ENCODE measurements at places on chromosomes 4 and X. TPM values are rescaled to one million over a fixed set of nuclear protein-coding genes. Genes with fewer than 3 reads are reported as not detected.

The RPA4 gene
- not detected for polyA plus RNA-seq

The KLF8 gene
- 6.4 TPM for polyA plus RNA-seq

The FHIP1A gene
- polyA plus RNA-seq: 5.8 TPM

The RTL9 gene
- polyA plus RNA-seq: 0.30 TPM

The SPANXA2 gene
- polyA plus RNA-seq: not detected

The SLC25A4 gene
- polyA plus RNA-seq: 48.3 TPM

The RAB39B gene
- polyA plus RNA-seq: 3.3 TPM

The FAM53A gene
- 3.0 TPM for polyA plus RNA-seq

DNA sequence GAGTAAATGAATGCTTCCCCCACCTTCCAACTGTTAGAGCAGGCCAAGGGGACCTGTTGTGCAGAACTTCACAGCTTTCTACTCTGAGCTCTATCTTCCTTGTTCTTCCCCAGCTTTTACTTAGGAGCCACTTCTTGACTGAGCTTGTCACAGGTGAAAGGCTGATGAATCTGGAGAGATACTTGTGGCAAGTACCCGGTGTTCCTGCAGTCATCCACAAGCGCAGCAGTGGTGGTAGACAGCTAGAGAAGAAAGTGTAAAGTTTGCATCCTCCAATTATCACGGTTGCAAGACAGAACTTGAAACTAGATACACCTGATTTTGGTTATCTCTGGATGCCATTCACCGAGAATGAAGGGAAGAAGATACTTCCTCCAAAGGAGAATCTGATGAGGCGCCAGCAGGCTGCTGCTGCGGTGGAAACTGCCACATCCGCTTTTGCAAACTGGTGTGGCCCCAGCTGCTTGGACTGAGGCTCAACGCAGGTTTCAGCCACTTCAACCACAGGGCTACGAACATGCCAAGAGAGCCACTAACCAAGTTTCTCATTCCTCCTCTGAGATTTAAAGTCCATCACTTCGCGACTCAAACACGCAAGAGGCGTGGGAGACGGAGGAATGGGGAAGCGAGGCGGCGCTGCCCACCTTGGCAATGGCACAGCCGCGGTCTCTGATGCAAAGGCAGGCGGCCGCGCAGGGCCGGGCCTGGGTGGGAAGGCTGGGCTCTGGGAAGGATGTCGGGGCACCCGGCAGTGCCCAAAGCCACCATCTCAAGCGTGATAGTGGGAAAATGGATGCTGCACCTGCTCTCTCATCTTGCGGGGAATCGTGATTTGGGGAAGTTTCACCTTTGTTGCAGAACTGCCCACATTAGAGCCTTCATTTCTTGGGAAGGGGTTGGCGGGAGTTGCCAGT lies 1.3 kb upstream of the FHIP1A start:
- DNase-seq: peak; percentile 1

GRCh38 chr4:6205567-6205931 lies 5.2 kb upstream of the JAKMIP1 start:
- no peak for DNase-seq

DNA sequence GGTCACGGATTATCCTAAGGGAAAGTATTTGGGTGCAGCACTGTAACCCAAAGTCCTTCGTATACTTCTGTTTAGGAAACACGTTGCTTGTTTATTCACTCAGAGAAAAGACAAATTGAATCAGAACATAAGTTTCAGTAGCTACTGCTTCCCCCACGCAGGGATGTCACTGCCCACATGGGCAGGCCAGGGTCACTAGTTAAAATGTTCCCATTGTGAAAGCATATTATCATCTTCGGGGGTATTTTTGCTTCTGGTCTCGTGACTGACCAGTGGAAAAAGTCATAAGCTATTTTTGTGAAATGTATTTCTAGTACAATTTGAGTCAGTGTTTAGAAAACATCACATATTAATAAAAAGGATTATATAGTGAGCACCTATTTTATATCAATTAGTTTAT lies 377.8 kb downstream of the PCDH7 start:
- DNase-seq: no peak

GRCh38 chrX:45505214-45505613 lies 304.5 kb upstream of the DIPK2B start:
- no peak for DNase-seq

- no peak for DNase-seq
These were observed 9.9 kb downstream of the ZNF827 start for GRCh38 chr4:145928748-145929147.

DNA sequence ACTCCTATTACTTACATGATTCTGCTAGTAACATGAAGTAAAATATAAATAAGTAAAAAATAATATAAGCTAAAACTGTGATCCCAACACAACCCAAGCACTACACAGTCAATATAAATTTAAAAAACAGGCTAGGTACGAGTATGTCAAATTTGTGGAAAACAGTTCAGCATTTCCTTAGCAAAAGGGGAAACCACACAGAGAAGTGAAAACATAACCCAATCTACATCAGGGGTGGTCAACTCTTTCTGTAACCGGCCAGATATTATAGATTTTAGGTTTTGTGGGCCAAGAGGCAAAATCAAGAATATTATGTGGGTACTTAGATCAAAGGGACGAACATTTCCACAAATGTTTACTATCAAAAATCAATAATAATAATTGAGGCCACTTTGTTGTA lies 70.1 kb downstream of the CHST7 start:
- no peak for DNase-seq

DNA sequence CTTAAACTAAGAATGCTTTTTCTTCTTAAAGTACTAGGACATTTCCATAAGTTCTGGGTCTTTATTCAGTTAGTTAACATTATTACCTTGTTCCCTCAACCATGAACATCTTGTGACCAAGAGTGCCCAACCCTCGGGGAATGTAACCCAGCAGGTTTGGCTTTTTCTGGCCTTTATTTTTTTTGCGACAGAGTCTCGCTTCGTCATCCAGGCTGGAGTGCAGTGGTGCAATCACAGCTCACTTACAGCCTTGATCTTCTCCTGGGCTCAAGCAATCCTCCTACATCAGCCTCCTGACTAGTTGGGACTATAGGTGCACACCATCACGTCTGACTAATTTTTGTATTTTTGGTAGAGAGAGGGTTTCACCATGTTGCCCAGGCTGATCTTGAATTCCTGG lies 65.1 kb downstream of the USP11 start:
- no peak for DNase-seq

DNA sequence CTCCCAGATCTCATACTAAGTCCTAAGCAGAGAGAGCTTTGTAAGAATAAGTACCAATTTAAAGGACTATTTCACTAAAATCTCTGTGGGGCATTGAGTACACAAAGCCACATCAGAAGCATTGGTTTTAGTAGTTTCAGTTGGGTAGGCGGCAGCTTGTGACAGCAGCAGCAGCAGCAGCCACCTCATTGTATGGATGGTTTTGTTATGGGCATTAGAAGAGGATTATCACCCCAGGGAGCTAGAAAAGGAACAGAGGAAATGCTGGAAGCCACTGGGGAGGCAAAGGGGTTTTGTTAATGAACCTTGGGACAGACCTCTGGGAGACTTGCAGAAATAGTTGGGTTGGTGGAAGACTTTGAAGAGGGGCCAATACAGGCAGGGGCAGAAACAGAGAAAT lies 93.9 kb upstream of the FRMPD3 start:
- no peak for DNase-seq

DNA sequence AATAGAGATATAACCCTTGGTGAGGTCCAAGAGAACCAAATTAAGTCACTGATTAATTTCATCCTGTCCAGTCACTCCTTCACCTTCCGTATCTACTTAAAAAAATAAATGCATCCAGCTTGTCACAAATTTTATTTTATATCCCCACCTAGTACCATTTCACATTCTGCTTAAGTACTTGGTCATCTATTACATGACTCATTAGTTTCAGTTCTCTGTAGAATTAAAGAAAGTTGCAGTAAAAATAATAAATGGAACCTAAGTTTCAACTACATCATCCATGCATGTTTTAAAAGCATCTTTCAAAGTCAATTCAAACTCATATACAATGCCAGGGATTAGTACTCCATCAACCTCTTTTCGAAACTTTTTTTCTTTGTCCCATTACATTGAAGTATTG lies 130.2 kb downstream of the SH2D1A start:
- DNase-seq: no peak

GRCh38 chr4:179485781-179486180 lies 2043.5 kb upstream of the AGA start:
- DNase-seq: no peak

DNA sequence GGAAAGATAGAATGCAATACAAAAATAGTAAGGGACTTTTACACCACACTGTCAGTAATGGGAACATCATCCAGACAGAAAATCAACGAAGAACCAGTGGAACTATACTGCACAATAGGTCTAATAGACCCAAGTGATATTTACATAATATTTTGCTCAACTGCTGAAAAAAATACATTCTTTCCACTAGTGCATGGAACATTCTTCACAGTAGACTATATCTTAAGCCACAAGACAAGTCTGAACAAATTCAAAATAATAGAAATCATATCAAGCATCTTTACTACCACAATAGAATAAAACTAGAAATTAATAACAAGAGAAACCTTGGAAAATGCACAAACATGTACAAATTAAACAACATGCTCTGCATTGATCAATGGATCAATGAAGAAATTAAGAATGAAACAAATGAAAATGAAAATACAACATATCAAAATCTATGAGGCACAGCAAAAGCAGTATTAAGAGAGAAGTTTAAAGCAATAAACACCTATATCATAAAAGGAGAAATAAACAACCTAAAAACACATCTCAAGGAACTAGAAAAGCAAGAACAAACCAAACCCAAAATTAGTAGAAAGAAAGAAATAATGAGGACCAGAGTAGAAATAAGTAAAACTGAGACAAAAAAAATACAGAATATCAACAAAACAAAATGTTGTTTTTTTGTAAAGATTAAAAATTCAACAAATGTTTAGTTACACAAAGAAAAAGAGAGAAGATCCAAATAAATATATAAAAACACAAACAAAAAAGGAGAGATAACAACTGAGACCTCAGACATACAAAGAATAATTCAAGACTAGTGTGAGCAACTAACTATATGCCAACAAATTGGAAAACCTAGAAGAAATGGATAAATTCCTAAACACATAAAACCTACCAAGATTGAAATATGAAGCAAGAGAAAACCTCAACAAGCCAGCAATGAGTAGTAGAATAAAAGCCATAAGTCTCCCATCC lies 51.5 kb upstream of the ANTXR2 start:
- DNase-seq: no peak

DNA sequence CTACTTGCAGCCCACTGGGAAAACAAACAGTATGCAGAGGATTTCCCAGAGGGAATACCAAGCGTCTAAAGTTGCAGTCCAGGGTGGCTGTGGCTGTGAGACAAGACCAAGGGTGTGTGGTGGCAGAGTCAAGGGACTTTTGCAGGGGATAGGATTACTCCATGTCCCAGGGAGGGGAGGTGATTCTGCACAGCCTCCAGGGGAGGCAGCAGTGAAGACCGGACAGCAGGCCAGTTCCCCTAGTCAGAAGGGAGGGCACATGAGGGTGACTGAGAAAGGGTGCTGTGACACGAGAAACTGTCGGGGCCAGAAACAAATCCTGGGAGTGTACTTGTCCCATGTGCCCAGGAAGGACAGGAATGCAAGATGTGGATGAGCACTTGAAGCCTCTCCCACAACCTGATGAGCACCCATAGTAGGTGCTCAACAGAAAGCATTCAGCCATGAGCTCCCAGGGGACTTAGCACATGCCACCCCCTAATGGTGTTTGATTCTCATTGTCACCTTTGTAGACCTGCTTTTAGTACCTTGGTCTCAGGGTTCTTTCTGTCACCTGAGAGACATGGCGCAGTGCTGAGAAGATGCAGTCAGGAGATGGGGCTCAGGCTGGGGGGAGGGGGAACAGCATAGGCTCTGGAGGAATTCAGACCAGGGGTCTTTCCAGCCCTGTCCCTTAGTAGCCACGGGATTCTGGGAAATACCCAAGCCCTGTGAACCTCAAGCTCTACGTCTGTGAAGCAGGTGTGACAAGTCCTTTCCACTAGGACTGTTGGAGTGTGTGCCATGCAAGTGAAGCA lies 18.1 kb upstream of the HSFX3 start:
- no peak for DNase-seq

- no peak for DNase-seq
These were observed 89.7 kb downstream of the ZNF718 start for GRCh38 chr4:213971-214370.

- DNase-seq: no peak
These were observed 484.7 kb downstream of the PCDH7 start for GRCh38 chr4:31204874-31205273.

- DNase-seq: no peak
These were observed 4.6 kb upstream of the LUZP4 start for GRCh38 chrX:115284877-115285276.

GRCh38 chr4:15054541-15054940 lies 52.3 kb downstream of the CPEB2 start:
- DNase-seq: no peak

- DNase-seq: no peak
These were observed 1574.7 kb downstream of the STIM2 start for GRCh38 chr4:28435314-28435713.

GRCh38 chrX:139969286-139969685 lies 4.0 kb upstream of the CXorf66 start:
- DNase-seq: no peak

DNA sequence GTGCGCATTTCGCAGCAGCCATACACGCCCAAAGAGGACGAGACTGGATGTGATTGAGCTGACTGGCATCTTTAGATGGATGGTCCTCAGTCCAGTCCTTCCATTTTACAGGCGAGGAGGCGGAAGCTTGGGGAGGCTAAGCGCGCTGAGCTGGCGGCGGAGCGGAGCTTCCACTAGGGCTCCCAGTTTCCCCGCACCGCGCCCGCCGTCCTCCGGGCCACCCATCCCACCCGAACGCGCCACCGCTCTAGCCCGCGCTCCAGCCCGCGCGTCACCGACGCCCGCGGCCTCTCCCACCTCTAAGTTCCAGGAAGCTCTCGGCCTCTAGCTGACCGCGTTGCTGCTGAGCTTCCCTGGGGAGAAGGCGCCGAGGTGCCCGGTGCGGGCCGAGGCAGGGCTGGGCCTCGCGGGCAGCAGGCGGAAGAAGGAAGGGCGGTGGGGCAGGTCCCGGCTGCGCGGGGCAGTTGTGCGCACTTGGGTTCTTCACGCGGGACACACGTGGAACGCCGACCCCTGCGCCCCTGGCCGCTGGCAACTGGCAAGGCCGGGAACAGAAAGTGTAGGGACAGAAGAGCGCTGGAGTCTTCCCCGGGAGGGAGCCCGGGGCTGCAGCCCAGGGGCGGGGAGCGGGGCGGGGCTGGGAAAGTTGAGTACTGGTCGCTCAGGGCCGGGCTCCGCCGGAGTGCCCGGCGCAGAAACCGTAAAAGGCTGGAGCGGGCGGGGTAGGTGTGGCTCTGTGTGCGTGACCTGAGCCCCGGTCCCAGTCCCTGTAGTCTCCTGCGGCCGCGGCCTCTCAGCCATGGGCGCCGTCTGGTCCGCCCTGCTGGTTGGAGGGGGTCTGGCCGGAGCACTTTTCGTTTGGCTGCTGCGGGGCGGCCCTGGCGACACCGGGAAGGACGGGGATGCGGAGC lies at the start of gene STBD1:
Gene STBD1, plus strand, starts transcription at position 763 of the 911 bp plus-strand sequence. Its CDS starts 37 bp downstream, at position 800.
- DNase-seq: peak; percentile 58
